Epithelial cell of umbilical artery (primary cell): ENCODE measurements at places on chromosomes 3 and 15. TPM values are rescaled to one million over a fixed set of nuclear protein-coding genes. Genes with fewer than 3 reads are reported as not detected.

WNT5A gene
- 0.30 and 0.32 TPM in 2 replicates for total RNA-seq

MME gene
- 2.6 and 11.7 TPM in 2 replicates for total RNA-seq

VEPH1 gene
- 259 and 323 TPM in 2 replicates for total RNA-seq

TLR9 gene
- not detected in 2 replicates for total RNA-seq

CLDN16 gene
- total RNA-seq, result under 0.01 TPM in 2 replicates

ATP8B4 gene
- total RNA-seq, result under 0.01 TPM in 1 of 2 replicates, not detected in the other
